ENCODE measurements at places on chromosomes 7 and 10.

- no peak for DNase-seq
These were observed 137.7 kb downstream of the RTKN2 start for GRCh38 chr10:62130948-62131347.

DNA sequence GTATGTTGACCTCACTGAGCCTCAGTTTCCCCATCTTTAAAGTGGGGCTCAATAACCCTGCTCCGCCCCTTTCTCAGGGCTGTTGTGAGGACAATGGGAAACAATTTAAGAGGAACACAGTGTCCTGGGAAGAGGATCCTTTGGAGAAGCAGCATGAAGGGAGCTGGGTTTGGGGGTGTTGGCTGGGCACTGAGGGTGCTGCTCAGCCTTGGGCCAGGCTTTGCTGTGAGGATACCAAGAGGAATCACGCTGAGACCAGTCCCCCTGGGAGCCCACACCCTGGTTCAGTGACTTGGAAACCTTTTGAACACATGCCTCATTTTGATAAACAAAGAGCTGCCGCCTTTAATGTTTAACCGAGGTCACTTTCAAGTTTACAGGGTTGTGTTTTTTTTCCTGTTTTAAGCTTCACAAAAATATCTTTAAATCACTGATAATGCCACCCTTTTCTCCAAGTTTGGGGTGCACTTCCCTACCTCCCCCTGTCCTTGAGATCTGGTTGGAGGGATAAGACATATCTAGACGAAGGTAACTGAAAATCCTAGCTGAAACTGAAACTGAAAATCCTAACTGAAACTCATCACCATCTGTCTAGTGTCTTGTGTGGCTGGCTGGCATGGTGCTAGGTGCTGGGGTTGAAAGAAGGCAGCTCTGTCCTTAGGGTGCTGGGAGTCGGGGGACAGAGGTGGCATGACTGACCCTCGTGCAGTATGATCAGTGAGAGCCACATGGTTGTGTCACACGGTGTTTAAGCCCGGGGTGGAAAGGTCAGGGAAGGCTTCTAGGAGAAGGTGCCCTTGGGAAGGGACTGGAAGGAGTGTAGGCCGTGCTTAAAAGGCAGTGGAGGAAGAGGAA lies 27.7 kb downstream of the ZNF775 start:
- DNase-seq: peak; percentile 53

DNA sequence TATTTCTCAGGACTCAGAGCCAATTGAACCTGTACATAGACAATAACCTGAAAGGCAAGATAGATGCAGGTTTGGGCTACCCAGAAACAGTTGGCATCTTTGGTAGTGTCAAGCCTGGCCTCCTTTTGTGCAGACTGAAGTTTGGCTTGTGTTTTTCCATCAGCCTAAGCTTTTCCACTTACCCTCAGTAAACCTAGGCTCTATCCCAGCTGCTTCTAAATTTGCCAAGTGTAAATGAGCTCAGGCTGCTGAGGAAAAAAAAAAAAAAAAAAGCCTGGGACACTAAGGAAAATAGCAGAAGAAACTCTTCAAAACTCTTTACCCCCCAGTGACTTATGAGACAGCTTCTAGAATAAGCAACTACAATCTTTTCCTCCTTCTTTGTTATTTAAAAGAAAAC lies 316.3 kb upstream of the SORCS1 start:
- no peak for DNase-seq

DNA sequence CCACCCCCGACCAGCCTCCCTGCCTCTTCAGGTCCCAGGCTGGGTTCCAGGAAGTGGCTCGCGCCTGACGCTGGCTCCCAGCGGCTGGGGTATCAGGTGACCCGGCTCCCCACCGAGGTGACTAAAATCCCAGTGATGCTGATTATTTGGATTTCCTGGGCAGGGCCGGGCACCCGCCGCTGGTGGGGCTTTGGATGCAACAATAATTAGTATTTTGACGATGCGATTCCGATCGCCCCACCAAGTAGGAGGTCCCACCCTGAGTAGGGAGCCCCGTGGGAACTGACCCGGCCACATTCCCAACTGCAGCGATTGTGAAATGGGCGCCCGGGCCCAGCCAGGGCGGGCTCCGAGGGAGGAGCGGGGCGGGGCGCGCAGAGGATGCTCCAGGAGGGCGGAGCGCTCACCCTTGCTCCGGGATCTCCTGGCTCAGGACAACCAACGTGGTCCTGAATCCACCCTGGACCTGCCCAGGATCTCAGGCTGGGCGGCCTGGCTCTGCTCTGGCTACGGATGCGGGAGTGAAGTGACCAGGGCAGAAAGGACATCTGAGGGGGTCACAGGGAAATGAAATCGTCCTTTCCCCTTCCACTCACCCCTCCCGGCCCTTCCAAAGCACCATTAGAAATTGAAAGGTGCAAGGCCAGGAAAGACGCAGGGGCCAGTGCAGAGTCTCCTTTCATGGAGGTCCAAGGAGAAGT lies 32.6 kb downstream of the DUSP5 start:
- peak; percentile 63 for DNase-seq

GRCh38 chr10:117684672-117685211 lies 142.2 kb downstream of the EMX2 start:
- peak; percentile 48 for DNase-seq

DNA sequence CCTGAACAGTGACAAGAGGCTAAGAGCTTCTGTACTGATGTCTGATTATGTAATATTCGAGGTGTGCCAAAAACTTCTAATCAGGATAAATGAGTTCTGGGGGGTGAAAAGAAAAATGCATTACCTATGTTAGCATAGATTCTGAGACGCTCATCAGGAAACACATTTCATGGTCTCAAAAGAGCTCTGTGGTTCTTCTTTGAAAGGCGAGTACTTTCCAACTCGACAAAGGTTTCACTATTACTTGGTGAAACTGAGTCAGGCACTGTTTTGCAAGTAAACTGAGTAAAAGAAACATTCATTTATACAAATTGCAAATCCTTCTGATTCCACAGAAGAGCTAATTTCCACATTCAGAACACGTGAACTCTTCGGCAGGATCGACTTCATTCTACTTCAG lies 523.2 kb downstream of the GATA3 start:
- no peak for DNase-seq

GRCh38 chr7:81394029-81394428 lies 375.8 kb downstream of the HGF start:
- no peak for DNase-seq

DNA sequence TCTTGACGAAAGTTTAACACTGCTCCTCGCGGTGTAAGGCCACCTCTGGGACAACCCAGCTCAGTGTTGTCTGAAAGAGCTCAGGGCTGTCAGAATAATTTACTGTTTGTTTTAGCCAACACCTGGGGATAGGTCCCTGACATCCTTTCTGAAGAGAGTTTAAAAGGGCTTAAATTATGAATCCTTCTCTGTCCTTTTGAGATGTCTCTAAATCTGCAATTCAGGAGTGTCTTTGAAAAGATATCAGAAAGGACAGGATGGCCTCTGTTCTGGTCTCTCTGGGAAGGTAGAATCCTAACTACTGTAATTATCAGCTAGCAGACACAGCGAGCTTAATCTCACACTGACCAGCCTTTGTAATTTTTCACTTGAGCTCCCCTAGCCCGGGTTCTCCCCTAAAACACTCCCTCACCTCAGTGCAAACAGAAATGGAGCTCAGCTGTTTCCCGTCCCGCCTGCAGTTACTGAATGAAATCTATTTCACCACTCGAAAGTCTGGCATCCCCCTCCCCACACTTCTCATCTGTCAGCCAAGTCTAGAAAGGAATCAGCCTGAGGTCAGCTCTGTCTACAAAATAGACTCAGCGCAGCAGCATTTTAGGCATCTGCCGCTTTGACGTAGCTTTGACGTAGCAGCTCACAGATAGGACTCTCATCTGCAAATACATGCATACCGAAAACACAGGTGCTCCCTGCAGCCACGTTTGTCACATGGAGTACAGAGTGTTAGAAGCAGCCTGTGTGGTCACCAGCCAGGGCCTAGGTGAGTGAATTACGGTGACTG lies 4.8 kb downstream of the DYNC2I1 start:
- DNase-seq: no peak

DNA sequence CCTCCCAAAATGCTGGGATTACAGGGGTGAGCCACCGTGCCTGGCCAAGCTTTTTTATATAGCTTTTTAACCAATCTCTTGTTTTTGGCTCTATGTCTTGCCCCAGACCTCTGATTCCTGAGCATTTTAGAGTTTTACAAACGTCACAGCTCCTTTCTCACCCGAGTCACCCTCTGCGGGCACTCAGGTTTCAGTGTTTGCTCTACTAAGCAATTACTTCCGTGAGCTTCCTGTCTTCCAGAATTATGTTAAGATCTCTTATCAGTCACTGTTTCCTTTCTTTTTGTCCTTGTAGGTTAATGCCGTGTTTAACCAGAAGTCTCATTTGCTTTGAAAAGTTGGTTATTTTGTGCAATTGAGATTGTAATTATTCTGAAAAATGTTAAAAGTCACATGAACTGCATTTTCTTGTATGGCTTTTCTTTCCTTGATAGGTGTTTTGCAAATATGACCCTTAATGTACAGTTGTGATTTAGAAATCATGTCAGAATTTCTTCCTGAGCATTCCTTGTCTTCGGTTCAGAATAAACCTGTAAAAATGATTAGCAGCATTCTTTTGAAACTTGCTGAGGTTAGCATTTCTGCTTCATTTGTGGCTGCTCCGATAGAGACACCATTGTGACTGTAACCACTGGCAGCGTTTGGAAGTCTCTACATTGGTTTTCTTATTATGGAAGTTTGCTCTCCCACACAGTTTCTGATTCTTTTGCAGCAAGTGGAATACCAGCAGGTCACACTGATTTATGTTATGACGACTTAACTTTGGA lies 4.5 kb upstream of the HKDC1 start:
- DNase-seq: no peak

DNA sequence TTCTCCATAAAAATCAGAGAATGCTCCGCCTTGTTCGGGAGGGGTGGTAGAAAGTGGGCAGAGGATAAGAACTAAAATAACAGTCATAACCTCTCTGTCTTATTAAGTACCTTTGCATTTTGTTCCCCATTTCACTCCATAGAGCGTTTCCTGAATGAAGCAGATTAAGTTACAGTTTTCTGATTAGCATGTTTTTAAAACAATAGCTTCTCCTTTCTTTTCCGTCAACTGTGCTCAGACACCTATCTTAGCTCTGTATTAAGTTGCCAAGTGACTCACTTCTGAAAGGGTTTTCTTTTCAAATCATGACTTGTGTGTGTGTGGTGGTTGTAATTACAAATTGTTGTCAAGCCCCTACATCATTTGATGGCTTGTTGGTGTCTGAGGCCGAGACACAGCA lies 1.4 kb downstream of the HABP2 start:
- DNase-seq: no peak

- no peak for DNase-seq
These were observed 24.1 kb upstream of the ABCC2 start for GRCh38 chr10:99758211-99758891.

GRCh38 chr7:41139789-41140188 lies 563.1 kb downstream of the INHBA start:
- DNase-seq: no peak

GRCh38 chr7:156002362-156003066 lies 190.3 kb upstream of the SHH start:
- no peak for DNase-seq

GRCh38 chr10:25978771-25979170 lies 44.7 kb downstream of the MYO3A start:
- DNase-seq: no peak

GRCh38 chr7:101457001-101457750 lies 94.5 kb downstream of the COL26A1 start:
- DNase-seq: no peak

GRCh38 chr10:28728366-28728765 lies 51.0 kb downstream of the BAMBI start:
- DNase-seq: no peak

DNA sequence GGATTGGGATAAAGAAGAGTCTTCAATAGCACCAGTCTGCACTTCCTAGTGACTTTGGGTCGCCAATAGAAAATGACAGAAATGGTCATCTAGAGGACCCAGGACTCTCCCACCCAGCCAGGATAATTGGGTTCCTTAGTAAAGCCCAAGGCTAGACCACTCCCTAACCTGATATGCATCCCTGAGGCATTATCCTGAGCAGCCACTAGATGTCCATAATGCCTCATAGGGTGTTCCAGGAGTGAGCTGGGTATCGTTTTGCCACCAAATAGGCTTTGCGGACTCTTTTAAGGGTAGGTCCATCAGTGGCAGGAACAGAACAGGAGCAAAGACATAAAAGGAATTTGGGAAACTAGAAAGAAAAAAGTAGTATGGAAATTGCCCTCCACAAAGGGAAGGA lies 4.5 kb upstream of the LRRC4 start:
- DNase-seq: no peak

GRCh38 chr7:24899161-24899560 lies 80.8 kb downstream of the OSBPL3 start:
- no peak for DNase-seq

DNA sequence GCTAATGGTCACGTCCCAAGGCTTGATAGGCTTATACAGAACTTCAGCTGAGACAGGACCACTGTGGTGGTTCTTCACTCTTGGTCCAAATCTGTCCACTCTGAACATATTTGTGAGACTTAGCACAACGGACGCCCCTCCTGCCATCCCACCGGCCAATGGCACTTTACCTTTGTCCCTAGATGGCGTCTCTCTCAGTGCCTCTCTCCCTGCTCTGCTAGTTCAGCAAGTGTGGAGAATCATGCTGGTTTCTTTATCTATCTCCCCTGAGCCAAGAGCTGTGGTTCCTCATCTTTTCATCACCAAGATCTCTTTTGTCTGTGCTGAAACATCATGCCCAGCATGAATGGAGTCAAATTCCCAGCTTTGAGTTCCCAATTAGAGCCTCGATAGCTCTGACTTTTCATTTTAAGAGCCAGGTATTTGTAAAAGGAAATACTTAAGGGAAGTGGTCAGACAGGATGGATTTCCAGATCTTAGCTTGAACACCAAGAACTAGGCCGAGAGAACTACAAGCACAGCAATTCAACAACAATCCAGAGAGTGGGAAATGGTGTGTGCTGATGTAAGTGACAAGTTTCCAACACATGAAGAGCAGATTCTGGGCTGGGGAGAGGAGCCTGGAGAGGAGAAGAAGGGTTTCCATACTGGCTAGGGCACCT lies 69.5 kb downstream of the ZNF800 start:
- DNase-seq: no peak

DNA sequence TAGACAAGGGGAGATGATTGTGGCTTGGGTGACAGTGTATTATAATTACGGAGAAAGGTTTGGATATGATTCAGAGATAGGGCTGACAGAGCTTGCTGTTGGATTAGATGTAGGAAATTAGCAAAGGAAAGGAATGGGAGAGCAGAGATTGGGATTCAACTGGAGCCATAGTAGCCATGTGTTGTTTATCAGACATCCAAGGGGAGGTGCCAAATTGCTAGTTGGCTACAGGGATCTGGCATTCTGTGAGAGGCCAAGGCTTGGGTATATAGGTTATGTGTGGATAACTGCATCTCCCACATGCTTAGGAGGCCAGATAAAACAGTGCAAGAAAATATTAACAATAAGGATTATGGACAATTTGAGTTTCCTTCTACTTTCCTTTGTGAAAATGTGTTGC lies 34.9 kb downstream of the CSGALNACT2 start:
- no peak for DNase-seq
